Placental epithelial cell (primary cell): ENCODE measurements at places on chromosomes 6 and 20. TPM values are rescaled to one million over a fixed set of nuclear protein-coding genes. Genes with fewer than 3 reads are reported as not detected.

The PHACTR1 gene
- total RNA-seq: not detected in 2 replicates

The CAGE1 gene
- total RNA-seq: 0.22 TPM in 1 of 2 replicates, not detected in the other

The SMPDL3A gene
- 19.6 and 52.6 TPM in 2 replicates for total RNA-seq

The TLDC2 gene
- total RNA-seq: not detected in 2 replicates

The DEFB132 gene
- not detected in 2 replicates for total RNA-seq

The ZBTB22 gene
- 26.8 and 29.8 TPM in 2 replicates for total RNA-seq

The FOXF2 gene
- under 0.01 TPM in 1 of 2 replicates, not detected in the other for total RNA-seq

The TAGAP gene
- 0.11 and 0.39 TPM in 2 replicates for total RNA-seq

The BIRC7 gene
- total RNA-seq: 0.39 TPM in 1 of 2 replicates, not detected in the other

The RIMS4 gene
- under 0.01 TPM in 1 of 2 replicates, not detected in the other for total RNA-seq

The HLA-DMA gene
- total RNA-seq: 3.1 and 6.3 TPM in 2 replicates

The IL17F gene
- not detected in 2 replicates for total RNA-seq

The HCK gene
- not detected in 2 replicates for total RNA-seq

The ULBP1 gene
- total RNA-seq: under 0.01 and 0.65 TPM in 2 replicates

The CLVS2 gene
- 0.54 and 1.6 TPM in 2 replicates for total RNA-seq

The SEL1L2 gene
- total RNA-seq: not detected in 2 replicates

The ASIP gene
- not detected in 2 replicates for total RNA-seq

The TPX2 gene
- 11.4 and 26.5 TPM in 2 replicates for total RNA-seq

The COL11A2 gene
- 0.22 and 0.39 TPM in 2 replicates for total RNA-seq

The SLC17A3 gene
- total RNA-seq: not detected in 2 replicates

The ME1 gene
- total RNA-seq: 9.0 and 26.7 TPM in 2 replicates

The DNAH8 gene
- total RNA-seq: under 0.01 TPM in 1 of 2 replicates, not detected in the other

The MLN gene
- not detected in 2 replicates for total RNA-seq

The LIN28B gene
- total RNA-seq: under 0.01 TPM in 2 replicates

The NCOA3 gene
- 37.3 and 51.2 TPM in 2 replicates for total RNA-seq

The PTGIS gene
- 0.11 and 0.39 TPM in 2 replicates for total RNA-seq

The FAM209B gene
- total RNA-seq: not detected in 2 replicates
